ENCODE measurements at places on chromosomes 12 and 14.

DNA sequence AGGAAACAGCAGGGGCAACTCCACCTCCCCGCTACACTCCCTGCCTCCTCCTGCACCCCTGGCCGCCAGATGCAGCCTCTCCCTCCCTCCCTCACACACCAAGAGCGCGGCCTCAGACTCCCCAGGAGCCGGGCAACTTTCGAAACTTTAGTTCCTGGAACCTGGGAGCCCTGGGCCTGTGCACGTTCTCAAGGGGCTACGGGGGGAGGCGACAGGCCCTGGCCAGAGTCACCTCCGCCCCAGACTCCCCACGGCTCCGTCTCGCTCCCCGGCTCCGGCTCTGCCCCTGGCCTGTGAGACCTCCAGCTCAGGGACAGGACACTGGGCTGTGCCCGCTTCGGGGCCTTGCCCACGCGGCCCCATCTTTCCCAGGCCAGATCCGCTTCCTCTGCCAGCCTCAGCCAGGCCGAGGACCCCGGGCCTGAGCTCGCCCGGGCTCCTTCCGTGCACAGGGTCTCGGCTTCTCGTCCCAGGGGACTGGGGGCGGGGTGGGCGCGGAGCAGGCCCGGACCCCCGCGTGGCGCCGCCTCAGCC, 5.5 kb downstream of the AMN start:
- DNase-seq: no peak

DNA sequence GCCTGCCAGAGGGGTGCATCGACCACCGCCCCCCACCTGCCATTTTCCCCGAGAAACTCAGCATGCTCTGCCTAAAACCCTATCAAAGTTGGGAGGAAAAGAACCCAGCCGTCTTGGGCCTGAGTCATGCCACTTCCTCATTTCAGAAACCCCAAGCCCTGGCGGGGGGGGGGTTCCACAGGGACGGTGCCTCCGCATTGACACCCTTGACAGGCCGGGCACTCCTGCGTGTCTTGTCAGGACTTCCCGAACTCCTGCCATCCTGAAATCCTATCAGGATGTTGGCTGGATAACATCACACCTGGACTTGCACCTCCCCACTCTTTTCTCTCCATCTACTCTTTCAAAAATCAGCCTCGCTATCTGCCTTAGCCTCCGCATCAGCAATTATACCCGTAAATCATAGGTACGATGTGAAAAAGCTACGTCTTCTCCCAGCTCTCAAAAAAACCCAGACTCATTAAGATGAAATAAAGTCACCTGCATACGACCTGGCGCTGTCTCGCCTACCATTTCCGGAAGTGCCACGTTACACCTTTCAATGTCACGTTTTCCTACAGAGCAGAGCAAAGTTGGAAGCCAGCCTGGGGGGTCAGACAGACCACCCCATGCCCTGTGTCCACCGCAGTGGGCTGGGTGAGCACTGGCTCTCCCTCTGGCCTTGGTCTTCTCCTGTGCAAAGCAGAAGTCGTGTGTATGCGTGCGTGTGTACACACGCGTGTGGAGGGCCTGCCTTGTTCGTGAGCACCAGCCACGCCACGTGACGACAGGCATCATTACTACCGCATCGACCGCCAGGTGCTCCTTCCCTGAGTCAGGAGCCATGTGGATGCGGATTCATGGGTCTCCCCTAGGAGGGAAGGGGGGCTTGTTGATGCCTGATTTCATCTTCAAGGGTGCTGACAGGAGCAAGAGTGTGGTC, 96.7 kb downstream of the RFLNA start:
- peak; percentile 62 for DNase-seq

DNA sequence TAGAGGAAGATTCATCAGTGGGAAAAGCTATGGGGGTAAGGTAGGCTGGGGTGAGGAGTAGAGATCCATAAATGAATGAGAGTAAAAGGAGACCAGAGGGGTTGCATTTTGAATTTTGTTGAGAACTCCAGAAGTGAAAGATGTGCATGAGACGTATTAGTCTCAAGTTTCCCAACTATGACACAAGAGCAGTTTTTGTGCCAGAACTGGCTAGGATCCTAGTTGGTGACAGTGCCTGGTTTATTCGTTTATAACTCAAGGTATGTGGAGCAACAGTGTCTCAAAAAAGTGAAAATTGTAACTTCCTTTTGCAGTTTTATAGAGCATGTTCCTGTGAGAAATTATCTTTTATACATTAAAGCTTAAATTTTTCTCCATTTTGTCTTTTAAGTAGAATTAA, 377.0 kb downstream of the NPAS3 start:
- no peak for DNase-seq

DNA sequence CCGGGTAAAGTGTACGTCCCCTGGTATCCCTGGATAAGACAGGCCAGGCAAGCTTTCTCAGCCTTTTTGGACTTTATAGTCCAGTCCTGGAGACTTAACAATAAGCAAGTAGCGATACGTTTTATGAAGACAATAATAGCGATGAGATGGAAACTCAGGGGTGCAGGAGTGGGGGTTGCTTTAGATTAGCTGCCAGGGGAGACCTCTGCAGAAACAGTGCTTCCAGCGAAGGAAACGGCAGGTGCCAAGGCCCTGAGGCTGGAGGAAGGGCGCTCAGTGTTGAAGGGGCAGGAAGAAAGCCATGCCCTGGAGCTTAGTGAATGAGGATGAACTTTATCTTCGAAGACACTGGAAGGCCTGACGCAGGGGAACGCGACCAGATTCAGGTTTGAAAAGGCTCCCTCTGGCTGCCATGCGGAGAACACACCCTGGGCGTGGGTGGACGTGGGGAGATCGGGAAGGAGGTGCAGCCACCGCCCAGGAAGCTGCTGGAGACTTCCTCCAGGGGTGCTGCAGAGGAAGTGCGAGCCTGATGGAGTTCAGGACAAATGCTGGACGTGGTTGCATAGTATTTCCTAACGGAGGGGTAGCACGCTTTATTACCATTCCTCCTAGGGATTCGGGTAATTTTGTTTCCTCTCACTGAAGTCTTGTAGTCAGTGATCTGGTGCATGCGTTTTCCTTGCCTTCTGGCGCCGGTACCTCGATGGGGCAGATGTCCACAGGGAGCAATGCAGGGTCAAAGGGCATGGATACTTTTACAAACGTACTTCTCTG, 26.1 kb upstream of the UBC start:
- peak; percentile 86 for DNase-seq

DNA sequence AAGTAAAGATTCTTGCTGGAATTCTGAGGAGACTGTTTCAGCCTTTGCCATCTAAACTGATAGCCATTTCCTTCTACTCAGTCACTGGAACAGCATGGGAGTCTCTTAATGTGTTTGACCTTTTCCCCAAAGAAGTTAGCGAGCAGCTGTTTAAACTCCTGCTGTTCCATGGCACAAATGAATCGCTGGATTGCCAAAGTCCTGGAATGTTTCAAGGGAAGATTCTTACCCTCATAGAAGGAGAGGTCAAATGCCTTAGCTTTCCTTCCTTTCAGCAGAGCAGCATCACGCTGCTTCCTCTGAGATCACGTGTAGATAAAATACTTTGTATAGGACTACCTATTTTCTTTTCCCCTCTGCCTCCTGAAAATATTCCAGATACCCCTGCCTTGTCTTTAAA, 10.5 kb upstream of the NR2C1 start:
- no peak for DNase-seq

GRCh38 chr14:35277179-35277578, 15.0 kb upstream of the PSMA6 start:
- DNase-seq: no peak

DNA sequence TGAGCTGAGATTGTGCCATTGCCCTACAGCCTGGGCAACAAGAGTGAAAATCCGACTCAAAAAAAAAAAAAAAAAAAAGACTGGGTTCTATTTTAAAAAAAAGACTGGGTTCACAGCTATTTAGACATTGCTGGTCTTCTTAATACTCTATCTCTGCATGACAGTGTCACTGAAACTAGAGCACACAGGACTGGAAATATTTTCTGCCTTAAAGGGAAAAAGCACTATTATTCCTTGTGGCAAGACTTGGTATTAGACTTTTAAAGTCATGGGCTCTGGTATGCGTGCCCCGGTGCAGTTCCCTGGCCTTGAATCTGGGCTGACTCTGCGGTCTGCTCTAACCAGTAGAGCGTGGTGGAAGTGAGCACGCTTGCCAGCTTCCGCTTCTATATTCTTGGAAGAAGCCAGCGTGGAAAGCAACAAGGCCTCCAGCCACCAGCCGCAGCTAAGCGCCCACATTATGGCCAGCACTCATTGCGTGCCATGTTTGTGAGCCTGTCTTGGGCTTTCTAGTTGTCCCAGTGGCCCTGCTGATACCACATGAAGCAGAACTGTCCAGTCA, 31.3 kb downstream of the PRKAB1 start:
- DNase-seq: no peak

GRCh38 chr14:75229661-75230139, 48.9 kb upstream of the FOS start:
- DNase-seq: no peak

- peak; percentile 77 for DNase-seq
Observed at GRCh38 chr14:22549981-22550673, 38.9 kb downstream of the DAD1 start.

DNA sequence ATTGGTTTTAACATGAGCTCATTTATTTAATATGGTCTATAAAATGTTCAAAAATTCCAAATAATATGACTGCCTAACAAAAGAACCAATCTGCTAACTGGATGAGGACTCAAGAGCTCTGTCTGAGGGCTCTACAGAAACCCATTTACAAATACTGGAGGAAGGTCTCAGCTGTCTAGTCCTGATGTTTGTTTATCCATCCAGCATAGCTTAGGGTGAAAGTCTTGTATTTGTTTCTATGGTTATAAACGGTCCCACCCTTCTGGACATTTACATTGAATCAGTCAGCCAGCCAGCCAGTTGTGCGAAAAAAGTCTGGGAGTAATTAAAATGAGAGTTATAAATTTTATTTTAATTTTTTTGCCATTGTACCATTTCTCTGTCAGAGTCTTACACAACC, 220.7 kb downstream of the BMP4 start:
- DNase-seq: no peak

GRCh38 chr12:131850856-131851559, 22.8 kb downstream of the MMP17 start:
- peak; percentile 33 for DNase-seq

Data from activated naive CD8-positive, alpha-beta T cell treated with anti-CD3 and anti-CD28 coated beads for 36 hours (primary cell).